ENCODE measurements at places on chromosomes 11 and 22.

DNA sequence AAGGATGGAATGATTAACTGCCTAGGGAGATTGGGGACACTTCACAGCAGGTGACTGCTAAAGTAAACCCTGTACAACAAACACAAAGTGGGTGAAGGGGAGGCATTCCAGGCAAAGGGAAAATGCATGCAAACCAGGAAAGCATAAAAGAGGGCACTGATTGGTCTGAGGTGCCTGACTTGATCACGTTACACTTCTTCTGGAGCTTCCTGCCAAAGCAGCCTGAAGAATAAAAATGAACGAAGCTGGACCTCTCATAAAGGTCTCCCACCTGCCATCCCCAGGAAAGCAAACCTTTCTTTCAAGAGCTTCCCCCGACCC is 46.7 kb upstream of the SCUBE2 start:
- DNase-seq = no peak

GRCh38 chr22:33117821-33118220 is 59.6 kb upstream of the SYN3 start:
- no peak for DNase-seq

GRCh38 chr11:83459798-83460197 is 173.6 kb upstream of the CCDC90B start:
- DNase-seq = no peak

- no peak for DNase-seq
Measured at GRCh38 chr22:40653361-40653760, 16.8 kb upstream of the MRTFA start.

- no peak for DNase-seq
Measured at GRCh38 chr11:106879832-106880546, 138.3 kb downstream of the GUCY1A2 start.

GRCh38 chr11:108975641-108976071 is 310.8 kb downstream of the DDX10 start:
- no peak for DNase-seq

DNA sequence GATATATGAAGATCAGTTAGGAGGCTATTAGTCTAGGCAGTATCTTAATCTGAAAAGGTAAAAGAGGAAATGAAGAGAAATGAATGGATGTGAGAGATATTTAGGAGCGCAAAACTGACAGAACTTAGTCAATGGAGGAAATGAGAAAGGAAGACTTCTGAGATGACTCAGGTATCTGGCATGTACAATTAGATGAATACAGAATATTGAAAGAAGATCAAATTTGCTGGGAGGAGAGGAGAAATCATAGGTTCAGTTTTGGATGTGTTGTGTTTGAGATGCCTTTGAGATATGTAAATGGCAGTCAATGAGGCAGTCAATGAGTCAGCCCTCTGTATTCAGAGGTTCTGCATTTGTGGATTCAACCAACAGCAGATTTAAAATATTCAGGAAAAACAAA is 42.9 kb upstream of the GAB2 start:
- DNase-seq = no peak

DNA sequence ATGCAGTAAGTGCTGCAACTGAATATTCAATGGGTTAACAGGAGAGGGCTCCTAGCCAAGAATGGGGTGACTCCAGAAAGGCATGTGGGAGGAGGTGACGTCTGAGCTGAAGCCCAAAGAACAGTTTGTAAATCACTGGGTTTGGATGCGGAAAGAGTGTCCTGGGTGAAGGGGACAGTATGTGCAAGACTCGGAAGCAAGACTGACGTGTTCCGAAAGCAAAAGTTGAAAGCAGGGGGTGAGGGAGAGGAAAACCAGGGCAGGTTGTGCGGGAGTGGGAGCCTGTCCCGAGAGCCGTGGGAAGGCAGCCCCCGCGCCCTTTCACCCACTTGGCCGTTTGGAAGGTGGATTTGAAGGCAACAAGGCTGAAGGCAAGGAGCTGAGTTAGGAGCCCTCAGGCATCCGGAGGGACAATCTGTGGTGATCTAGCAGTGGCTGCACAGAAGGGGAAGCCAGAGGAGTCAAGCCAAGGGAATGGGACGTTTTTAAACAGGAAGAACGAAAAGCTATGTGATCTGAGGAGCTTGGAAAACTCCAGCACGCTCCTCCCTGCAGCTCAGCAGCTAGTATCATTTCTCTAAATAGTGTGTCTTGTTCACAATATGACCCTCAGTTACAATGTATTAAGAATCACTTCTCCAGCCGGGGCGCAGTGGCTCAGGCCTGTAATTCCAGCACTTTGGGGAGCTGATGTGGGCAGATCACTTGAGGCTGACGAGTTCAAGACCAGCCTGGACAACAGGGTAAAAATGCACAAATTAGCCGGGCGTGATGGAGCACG is 7.7 kb downstream of the SLC25A18 start:
- no peak for DNase-seq

DNA sequence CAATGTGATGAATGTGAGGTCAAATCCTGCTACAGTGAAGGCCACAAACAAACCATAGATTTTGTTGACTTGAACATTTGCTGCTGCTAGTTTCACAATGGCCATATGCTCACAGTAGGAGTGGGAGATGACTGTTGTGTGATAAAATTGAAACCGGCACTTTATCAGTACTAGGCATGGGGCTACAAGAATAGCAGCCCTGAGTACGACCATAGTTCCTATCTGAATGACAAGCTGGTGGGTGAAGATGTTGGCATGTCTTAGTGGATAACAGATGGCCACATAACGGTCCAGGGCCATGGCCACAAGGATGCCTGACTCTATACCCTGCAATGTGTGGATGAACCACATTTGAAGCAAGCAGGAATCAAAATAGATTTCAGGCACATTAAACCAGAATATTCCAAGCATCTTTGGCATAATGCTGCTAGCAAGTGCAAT is 2.8 kb downstream of the OR52A1 start:
- no peak for DNase-seq

GRCh38 chr11:15783619-15784018 is 572.7 kb downstream of the SOX6 start:
- no peak for DNase-seq

- DNase-seq = peak; percentile 46
Measured at GRCh38 chr22:43014316-43014868, 557 bp downstream of the PACSIN2 start.

DNA sequence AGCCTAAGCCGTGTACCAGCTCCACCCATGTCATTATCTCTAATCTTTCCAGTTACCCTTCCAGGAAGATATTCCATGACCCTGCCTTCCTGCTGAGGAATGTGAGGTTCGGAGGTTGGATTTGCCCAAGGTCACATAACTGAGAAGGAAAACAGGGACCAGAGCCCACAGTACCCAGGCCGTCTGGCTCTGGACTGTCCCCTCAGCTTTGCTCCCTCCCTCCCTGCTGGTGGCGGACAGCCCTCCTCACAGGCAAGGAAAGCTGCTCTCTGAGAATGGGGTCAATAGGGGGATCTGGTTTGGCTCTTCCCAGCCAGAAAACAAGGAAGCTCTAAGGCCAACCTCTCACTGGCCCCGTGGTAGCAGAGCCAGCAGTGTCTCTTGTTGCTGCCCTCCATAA is 63.3 kb downstream of the SYN3 start:
- no peak for DNase-seq

- peak; percentile 17 for DNase-seq
Measured at GRCh38 chr11:68340784-68341556, 28.6 kb downstream of the LRP5 start.

DNA sequence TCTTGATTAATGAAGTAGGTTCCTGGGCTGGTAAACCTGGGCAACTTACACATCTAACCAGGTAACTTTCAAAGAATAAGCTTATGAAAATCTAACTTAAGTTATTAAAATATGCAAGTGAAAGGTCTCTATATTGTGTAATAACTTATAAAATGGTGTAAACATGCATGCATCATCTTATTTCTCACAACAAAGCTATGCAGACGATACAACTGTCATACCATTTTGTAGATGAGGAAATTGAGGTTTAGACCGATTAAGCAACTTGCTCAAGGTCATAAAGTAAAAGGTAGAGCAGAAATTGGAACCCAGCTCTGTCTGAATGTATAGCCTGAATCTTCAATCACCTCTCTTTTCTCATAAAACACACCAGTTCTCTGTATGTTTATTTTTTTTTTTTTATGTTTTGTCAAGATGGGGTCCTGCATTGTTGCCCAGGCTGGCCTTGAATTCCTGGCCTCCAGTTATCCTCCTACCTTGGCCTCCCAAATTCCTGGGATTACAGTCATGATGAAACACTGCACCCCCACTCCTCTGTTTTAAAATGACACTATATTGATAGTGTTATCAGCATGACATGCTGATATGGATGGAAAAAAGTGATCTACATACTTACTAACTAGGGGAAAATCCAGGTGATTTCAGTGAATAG is 109.6 kb downstream of the SGSM3 start:
- DNase-seq = no peak

DNA sequence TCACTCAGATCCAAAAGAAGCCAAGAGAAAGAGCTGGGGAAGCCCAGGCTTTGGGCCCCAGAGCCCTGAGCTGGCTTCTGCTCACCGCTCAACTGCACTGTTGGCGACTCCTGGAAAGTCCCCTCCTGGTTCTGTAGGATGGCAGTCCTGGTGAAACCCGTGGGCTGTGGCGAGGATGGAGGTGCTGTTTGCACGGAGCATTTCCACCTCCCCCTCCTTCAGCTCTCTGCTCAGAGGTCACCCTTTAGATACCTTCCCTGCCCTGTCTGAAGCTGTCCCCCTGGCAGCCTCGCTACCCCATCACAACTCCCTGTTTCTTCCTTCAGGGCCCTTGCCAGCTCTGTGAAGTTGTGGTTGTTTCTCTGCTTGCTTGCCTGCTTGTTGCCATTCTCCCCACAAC is 97.8 kb downstream of the MYO18B start:
- DNase-seq = no peak

- DNase-seq = no peak
Measured at GRCh38 chr11:7028141-7028540, 7.9 kb downstream of the NLRP14 start.

DNA sequence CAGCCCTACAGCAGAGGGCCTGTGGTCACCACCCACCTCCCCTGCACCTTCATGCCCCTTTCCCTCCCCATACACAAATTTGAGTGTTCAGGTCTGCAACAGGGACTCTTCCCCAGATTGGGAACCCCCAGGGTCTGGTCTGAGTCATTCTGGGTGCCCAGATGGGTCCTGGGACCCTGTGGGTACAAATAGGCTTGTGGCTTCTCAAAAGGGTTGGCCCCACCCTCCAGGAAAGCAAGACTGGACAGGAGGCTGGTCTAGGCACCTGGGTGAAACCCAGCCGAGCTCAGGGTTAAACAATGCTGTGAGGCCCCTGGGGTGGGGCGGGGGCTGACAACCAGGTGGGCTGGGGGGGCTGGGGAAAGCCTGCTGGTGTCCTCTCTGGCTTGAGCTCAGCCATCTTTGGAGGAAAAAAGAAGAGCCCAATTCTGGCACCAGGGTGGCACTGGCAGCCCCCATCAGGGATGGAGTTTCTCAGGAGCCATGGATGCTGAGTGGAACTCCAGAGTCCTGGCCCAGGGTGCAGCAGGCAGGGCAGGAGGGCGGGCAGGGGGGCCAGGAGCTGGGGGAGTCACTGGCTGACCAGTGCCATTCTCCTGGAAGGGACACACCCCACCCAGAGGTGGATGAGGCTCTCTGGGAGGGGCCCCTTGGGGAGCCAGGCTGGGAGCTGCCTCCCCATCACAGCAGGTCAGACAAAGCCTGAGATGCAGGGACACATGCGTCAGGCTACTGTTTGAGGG is 1.1 kb downstream of the SEPTIN5 start:
- DNase-seq = no peak

GRCh38 chr11:46215208-46215931 is 62.1 kb upstream of the CREB3L1 start:
- no peak for DNase-seq

DNA sequence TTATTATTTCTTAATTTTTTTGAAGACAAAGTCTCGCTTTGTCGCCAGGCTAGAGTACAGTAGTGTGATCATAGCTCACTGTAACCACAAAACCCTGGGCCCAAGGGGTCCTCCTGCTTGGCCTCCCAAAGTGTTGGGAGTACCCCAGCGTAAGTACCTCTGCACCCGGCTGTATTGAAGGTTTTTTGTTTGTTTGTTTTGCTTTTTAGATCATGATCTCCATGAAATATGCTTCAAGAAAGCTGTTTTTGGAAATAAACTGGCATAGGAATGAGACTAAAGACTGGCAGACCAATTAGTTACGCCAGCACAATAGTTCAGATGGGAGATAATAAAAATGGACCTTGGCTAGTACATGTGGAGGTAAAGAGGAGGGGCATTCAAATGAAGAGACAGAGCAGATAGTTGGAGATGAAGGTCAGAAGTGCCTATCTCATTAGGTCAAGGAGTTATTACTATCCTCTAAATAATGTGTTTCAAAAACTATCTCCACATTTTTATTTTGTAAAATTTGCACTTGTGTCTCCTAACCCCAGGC is 4.1 kb upstream of the MRPL48 start:
- no peak for DNase-seq

- DNase-seq = no peak
Measured at GRCh38 chr11:69180226-69180625, 24.5 kb downstream of the SMIM38 start.

- no peak for DNase-seq
Measured at GRCh38 chr11:131138731-131139130, 222.5 kb upstream of the SNX19 start.

GRCh38 chr11:67441098-67441563 is 2.1 kb downstream of the CORO1B start:
- no peak for DNase-seq

DNA sequence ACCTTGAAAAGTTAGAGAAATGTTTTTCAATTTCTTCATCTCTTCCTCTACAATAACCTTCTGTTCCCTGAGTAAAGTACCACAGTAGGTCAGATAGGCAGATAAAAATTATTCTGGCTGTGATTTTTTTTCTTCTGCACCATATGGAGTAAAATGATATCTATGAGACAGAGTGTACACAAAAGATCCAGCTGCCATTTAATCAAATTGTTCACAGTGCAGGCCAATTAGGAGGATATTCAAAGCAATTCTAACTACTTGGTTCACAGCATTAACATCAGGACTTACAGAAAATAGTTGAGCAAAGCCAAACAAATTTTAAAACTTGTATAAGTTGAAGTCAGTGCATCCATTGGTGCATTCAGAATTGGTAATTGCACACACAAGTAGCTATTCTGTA is 147.9 kb upstream of the LUZP2 start:
- DNase-seq = no peak

DNA sequence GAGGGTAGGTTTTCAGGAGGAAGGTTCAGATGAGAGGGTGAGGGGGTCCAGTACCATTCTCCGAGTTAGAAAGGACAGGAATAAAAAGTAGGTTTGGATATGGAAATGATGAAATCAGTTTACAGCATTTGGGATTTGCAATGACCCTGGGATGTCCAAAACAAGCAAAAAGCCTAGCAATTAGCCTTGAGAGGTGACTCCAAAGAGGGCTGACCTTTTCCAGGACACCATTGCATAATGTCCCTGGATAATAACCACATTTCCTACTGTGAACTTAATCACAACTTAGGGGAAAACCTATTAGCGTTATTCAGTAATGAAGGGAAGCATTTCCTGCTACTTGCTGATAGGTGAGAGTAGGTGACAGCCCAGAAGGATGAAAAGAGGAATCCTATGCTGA is 101.4 kb upstream of the ARHGAP42 start:
- DNase-seq = no peak
